Ovary (tissue), 10 donors: ENCODE measurements at places on chromosomes 3 and 15. TPM values are rescaled to one million over a fixed set of nuclear protein-coding genes. Genes with fewer than 3 reads are reported as not detected.

Gene LRTM1
- not detected for total RNA-seq

GRCh38 chr3:131794766-131795388 is 239.9 kb downstream of the CPNE4 start:
- DNase-seq: no peak

GRCh38 chr3:54134713-54135112 is 12.4 kb downstream of the CACNA2D3 start:
- DNase-seq: no peak

DNA sequence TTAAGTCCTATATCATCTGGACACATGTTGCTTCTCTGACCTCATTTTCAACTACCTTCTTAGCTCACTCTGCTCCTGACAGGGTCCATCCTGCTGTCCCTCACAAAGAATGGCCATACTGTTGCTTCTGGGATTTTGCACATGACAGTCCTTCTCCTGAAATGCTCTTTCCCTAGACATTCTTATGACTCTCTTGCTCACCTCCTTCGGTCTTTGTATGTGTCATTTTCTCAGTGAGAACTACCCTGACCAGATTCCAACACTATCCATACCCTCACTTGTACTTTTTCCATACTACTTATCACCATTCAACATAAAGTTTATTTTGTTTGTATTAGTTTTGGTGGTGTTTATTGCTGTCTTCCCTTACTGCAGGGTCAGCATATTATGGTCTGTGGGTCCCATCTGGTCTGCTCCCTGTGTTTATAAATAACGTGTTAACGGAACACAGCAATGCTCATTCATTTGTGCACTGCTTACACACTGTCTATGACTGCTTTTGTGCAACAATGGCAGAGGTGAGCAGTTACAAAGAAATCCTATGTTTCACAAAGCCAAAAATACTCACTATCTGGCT is 159.5 kb downstream of the SPATA16 start:
- DNase-seq: no peak

DNA sequence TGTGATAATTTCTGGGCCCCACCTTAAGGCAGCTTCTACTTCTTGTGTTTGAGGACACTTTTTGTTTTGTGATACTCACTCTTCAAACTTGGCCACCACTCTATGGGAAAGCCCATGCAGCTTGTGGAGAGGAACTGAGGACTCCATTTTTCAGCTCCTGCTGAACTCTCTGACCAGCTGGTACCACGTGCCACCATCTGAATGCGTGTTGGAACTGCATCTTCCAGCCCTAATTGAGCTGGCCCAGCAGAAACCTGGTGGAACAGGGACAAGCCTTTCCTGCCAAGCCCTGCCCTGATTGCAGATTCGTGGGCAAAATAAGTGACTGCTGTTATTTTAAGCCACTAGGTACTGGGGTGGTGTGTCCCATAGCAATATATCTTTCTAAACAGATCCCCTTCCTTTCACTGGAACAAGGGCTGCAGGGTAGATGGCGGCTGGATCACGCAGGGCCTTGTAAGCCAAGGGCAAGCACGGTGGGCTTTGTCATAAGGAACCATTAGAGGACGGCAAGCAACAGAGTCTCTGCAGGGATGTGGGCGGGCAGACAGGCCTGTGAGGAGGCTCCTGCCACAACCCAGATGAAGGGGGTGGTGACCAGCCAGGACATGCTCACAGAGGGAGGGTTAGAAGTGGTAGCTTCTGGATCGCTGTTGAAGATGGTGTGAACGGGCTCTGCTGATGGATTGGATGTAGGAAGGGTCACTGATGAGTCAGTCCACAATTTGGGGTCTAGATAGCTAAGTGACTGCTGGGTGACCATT is 9.5 kb downstream of the H1-8 start:
- no peak for DNase-seq

Gene CPNE9
- total RNA-seq: not detected

GRCh38 chr15:25508369-25509002 is 69.7 kb upstream of the UBE3A start:
- DNase-seq: no peak

- no peak for DNase-seq
These were observed 6.7 kb downstream of the ARGFX start for GRCh38 chr3:121574449-121574848.
